CD4-positive, alpha-beta T cell treated with Interleukin-4 for 4 hours (primary cell): ENCODE measurements at places on chromosomes 6 and 20.

DNA sequence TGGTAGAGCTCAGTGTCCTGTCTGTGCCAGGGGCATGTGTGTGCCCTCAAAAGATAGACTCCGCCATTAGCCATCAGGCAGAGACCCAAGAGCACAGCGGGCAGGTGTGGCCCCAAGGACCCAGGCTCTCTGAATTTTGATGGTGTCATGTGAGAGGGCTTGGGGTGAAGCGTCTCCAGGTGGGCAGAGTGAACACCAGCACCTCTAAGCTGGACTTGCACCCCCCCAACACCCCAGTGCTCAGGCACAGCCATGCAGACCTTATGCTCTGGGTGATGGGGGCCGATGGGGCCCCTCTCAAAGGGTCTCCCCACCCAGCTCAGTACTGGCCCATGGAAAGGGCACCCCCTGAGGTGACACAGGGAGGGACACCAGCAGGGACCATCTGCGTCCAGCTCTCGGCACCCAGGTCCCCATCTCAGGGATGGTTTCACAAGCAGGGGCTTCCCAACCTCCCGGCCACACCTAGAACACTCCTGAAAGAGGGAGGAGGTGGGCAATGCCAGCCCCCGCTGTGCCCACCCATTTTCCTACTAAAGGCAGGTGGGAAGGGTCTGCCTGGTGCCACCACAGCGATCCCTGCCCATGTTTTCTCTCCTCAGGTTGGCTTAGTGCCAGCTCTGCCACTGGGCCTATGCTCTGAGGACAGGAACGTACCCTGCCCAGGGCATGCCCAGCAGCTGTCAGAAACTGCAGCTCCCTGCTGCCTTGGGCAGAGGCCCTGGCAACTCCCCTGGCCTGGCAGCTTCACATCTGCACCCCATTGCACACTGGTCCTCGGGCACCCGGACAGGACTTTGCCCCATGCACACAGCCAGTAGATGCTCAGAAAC is 3.5 kb downstream of the CST7 start:
- no peak for DNase-seq

DNA sequence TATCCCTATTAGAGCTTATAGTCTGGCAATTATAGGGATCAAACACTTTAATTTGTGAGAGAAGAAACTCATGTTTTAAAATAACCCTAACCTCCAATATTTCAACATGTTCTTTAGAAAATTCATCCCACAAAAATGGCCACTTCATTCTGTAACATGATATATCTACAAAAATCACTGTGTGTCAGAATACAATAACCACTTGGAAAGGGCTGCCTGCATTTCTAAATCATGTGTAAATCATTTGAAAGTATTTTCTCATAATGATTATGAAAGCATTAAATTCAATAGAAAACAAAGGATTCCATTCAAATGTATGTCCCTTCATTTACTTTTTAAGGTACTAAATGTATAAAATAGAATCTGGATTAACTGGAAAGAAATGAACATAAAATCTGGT is 101.4 kb upstream of the NHSL1 start:
- no peak for DNase-seq

GRCh38 chr20:36149469-36149868 is 5.1 kb upstream of the EPB41L1 start:
- DNase-seq, result no peak

GRCh38 chr6:106383573-106383972 is 23.1 kb downstream of the CRYBG1 start:
- DNase-seq, result no peak

- no peak for DNase-seq
Measured at GRCh38 chr6:15897063-15897876, 231.6 kb upstream of the MYLIP start.

- DNase-seq, result no peak
Measured at GRCh38 chr6:4806791-4807190, 30.6 kb downstream of the CDYL start.

DNA sequence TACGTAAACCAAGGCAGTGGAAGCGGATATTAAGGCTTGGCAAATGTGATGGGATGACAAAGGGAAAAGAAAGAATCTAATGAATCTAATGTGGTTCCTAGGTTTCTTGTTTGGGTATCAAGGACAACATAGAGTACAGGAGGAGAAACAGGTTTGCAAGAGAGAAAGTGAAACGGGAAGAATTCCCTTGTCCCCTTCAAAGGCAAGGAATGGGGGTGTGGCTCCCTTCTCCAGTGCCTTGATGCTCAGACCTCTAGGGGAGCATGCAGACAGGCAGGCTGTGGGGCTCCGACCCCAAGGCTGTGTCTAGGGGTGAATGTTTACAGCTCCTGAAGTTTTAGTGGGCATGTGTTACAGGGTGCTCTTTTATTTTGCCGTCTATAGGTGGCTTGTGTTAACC is 317.5 kb upstream of the HSF2 start:
- DNase-seq, result no peak

DNA sequence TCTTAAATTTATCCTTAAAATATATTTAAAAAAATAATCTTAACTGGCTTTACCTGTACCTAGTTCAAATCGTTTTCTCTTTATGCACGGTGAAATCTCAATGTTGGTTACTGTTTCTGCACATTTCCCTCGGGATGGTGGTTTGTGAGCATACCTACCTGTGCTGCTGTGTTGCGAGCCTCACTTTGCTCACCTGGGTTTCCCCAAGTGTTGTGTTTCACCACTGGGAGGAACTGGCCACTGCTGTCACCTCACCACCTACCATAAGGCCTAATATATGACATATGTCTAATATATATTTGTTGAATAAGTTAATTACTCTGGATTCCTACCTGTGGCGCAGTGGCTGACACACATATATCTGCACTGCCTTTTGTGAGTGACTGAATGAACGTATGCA is 493.5 kb upstream of the FLRT3 start:
- DNase-seq, result no peak

DNA sequence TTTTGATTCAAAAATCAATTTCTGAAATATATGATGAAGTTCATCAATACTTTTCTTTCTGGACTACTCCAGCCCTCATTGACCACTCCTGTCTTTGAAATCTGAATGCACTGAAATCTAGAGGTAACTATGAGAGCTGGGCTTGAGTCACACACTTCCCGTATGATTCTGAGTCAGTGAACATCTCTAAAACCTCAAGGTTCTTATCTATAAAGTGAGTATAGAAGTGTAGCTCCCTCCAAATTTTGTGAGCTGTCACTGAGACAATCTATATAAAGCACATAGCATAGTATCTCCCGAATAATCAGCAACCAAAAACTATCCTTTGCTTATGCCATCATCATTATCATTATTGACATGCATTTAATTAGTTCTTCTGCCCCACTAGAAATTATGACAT is 182.4 kb downstream of the TSHZ2 start:
- DNase-seq, result no peak

DNA sequence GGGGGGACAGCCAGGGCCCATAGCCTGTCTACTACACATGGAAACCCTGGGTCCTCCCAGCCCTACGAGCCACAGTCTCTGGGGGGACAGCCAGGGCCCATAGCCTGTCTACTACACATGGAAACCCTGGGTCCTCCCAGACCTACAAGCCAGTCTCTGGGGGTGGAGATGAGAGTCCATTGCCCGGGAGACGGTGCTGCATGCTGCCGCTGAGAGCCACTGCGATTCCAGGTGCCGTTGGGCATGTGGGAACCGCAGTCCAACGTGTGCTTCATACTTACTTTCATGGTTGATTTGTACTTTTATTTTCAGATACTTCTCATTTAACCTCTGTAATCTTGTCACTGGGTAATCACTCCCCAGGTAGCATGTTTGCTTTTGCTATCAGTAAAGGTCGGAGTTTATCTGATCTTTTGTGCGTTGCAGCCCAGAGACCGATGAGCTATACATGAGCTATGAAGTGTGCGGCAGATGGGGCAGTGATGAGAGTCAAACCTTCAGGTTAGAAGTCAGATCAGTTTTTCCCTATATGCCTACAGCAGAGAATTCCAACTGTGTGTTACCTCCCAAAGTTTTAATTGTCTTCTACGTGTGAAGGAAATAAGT is 58.2 kb downstream of the SMOC2 start:
- DNase-seq, result no peak

DNA sequence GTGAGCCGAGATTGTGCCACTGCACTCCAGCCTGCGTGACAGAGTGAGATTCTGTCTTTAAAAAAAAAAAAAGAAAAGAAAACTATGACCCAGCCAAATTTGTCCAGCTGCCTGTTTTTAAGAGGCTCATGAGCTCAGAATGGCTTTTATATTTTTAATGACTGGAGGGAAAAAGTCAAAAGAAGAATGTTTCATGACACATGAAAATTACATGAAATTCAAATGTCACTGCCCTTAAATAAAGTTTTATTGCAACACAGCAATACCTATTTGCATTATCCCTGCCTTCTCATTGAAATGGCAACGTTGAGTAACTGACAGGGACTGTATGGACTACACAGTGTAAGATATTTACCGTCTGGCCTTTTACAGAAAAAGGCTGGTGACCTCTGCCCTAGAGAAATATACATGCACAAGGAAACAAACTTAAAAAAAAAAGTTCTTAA is 11.4 kb downstream of the SENP6 start:
- DNase-seq, result no peak

DNA sequence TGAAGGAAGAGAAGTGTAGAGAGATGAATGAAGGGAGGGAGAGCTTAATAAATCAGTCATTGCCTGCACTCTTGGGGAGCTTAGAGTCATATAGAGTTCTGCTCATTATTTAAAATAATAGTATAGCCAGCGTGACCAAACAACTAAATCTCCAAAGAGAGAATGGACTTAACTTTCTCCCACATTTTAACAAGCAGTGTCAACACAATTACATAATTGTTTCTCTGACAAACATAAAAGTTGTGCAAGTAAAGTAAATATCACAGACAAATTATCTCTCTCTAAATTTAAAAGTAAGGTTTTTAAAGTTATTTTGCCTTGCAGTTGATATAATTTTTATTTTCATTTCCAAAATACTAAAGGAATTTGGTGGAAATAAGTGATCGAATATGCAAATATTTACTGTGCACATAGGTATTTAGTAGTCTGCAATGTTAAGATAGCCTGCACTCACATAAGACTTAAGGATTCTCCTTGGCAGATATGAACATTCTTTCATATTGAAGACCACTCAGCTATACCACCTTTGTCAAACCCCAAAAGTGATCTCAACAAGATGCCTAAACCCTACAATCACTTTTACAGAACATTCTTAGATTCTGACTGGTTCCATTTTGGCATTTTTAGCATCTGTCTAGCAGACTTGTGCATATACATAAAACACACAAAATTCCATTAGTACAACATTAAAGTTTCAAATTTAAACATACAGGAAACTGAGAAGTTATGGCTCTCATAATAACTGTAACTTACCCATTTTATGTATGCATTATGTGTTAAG is 67.7 kb downstream of the KIF6 start:
- DNase-seq, result no peak

- DNase-seq, result no peak
Measured at GRCh38 chr6:34238585-34239499, 2.2 kb downstream of the HMGA1 start.

- no peak for DNase-seq
Measured at GRCh38 chr20:25277051-25277801, 29.3 kb downstream of the PYGB start.

DNA sequence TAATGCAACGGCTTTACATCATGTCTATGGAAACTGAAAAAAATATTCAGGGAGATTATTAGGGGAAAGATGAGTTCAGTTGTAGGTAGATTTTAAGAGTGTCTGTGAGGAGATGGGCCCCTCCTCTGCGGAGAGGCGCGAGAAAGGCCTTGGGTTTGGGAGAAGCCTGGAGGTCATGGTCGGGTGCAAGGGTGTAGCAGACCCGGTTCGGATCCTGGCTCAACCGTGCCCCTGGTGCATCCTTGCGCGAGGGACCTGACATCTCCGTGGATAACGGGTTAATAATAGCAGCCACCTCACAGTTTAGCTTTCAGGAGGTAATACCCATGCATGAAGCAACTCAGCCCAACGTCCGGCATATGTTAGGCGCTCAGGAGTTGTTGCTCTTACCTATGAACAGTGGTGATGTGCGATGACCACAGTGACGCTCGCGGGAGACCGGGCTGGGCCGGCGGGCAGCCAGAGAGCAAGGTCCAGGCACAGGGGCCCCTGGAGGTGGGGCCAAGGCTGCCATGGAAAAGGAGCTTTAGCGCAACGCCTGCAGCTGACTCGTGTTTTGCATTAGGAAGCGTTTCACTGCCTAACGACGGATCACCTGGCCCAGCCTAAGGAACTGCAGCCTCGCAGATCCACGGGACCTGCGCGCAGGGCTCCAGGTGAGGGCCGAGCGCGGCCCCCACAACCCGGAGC is 146.4 kb upstream of the ARID1B start:
- DNase-seq, result no peak

DNA sequence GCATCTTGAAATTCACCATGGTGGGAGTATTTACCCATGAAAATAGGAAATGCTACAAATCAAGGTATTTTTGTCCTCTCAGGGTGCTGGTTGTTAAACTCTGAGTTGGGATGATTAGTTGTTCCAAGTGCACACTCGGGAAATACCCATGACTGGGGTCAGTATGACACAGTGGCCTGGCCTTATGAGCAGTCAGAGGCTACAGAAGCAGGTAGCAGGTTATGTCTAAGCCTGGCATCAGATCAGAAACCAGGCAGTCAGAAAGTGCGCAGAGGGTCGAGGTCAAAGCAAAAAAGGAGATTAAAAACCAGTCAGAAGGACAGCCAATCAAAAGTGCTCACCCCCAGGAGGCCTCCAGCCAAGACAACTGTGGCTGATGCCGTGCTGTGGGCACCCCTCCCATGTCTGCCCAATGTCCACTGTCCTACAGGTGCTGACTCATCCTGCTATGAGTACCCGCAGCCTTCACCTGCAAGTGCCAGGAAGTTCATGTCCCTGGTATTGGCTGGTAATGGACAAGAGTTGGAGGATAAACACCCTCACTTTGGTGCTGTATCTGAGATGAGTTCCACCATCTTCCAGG is 117.4 kb upstream of the SLC24A3 start:
- DNase-seq, result no peak

DNA sequence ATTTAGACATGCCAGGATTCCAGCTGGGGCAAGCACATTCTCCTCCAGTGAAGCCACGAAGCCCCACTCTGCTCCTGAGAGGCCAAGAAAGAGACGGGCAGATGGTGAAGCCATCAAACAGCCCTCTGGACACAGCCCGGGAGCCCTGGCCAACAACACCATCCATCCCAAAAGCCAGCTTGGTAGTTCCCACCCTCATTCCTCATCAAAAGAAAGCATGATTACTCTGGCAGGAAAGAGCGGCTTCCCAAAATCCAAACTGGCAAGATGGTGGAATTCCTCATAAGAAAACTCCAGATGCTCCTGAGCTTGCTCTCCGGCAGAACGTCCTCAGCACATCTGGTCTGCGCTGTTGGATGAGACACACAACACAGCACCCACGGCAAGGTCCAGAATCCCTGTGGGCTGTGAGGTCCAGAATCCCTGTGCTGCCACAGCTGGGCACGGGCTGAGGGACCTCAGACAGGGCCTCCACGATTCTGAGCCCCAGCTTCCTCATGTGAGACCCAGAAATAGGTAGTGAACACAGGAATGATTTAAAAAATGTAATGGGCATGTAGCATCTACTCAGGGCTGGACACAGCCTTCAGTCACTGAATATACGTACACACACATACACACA is 52.6 kb downstream of the THBS2 start:
- DNase-seq, result no peak
